Naive thymus-derived CD8-positive, alpha-beta T cell (primary cell): ENCODE measurements at places on chromosomes 7 and 10. TPM values are rescaled to one million over a fixed set of nuclear protein-coding genes. Genes with fewer than 3 reads are reported as not detected.

The SORCS3 gene
- total RNA-seq = not detected

The UTF1 gene
- total RNA-seq = not detected

The FAM24B gene
- total RNA-seq = 18.5 TPM

The MYH16 gene
- not detected for total RNA-seq

The ZNF804B gene
- total RNA-seq = not detected

GRCh38 chr7:3537210-3537875 is 236.3 kb downstream of the SDK1 start:
- H3K4me1 ChIP-seq = peaks cover 2% of the 10 kb centered on the region
- no peak overlapping the region for H3K27ac ChIP-seq
- no peaks in the 10 kb centered on the region for H3K36me3 ChIP-seq

GRCh38 chr10:125883211-125883610 is 2.1 kb upstream of the DHX32 start:
- H3K4me3 ChIP-seq = no peak overlapping the region
- no peak overlapping the region for H3K27ac ChIP-seq
- H3K4me1 ChIP-seq = peaks cover 7% of the 10 kb centered on the region
- no peak for DNase-seq

GRCh38 chr7:38153515-38153914 is 24.5 kb upstream of the STARD3NL start:
- H3K27me3 ChIP-seq = peaks cover 16% of the 10 kb centered on the region
- no peak overlapping the region for H3K27ac ChIP-seq
- H3K36me3 ChIP-seq = peaks cover 20% of the 10 kb centered on the region
- H3K4me3 ChIP-seq = no peak overlapping the region
- no peaks in the 10 kb centered on the region for H3K4me1 ChIP-seq
- DNase-seq = no peak

The CAMK1D gene
- total RNA-seq = 16.2 TPM

The XRCC2 gene
- total RNA-seq = 1.1 TPM

GRCh38 chr7:135420786-135421185 is 89.1 kb downstream of the CNOT4 start:
- H3K27ac ChIP-seq = no peak overlapping the region
- H3K4me1 ChIP-seq = peaks cover 37% of the 10 kb centered on the region
- H3K27me3 ChIP-seq = no peaks in the 10 kb centered on the region

DNA sequence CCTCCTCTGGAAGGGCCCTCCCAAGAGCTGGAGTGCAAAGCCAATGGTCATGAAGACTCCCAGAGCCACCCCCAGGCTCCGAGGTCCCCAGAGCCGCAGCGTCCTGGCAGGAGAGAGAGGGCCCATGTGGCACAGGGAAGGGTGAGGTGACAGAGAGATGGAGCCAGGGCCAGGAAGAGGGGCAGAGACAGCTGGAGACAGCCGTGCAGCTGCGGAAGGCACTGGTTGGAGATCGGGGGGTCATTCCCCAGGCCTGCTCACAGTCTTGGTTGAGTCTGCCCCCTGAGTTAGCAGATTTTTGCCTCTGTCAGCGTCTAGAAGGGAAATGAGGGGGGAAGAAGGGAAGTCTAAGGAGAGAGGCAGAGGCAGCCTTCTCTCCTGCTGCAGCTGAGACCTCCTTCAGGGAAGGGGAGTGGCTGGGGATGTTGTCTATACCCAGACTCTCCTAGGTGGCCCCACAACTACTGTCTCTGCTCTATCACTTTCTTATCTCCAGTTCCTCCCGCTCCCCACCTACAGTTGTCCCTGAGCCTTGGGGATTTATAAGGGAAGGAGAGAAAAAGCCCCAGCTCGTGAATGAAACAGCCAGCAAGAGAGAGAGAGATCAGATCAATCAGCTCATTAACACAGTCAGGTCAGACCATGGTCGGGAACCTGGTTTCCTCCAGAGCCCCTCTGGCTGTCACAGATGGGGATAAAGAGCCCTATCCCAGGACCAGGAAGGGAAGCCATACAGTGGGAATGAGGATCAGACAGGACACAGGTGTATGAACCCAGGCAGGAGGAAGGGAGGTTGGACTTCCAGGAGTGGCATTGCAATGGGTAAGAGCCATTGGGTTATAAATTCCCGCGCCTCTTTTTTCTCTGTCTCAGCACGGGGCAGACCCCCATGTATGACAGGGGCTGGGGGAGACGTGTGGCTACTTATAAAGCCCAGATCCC is 1.2 kb downstream of the GAL3ST4 start:
- H3K27ac ChIP-seq = peak overlapping the region; percentile 97
- H3K4me3 ChIP-seq = peak overlapping the region; percentile 91
- no peaks in the 10 kb centered on the region for H3K27me3 ChIP-seq
- peaks cover 94% of the 10 kb centered on the region for H3K4me1 ChIP-seq

DNA sequence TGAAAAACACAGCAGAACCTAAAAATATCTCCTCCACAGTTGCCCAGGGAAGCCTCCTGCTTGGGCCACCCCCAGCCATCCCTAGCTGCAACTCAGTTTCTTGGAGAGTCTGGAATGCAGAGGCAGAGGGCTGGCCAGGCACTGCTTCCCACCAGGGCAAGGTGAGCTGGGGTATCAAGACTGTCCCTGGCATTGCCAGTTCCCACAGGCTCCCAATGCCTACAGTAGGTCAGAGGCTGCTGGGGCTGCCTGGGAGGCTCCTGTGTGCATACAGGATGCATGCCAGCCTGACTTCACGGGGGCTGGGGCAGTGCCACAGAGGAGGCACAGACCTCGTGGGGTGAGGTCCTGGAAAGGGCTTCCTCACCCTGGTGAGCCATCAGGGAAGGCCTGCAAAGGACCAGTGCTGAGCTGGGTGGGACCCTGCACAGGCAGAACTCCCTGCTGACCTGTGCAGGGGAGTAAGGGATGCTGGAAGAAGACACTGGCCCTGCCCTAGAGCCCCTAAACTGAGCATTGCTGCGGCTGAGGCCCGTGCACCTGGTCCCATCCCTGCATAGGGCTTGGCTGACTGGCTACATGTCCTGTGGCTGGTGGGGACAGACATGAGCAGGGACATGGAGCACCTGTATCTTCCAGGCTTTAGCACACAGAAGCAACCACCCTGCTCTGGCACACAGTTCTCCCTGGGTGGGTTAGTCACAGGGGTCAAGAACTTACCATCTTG is 121.9 kb upstream of the RET start:
- DNase-seq = no peak
- H3K4me3 ChIP-seq = no peak overlapping the region
- H3K36me3 ChIP-seq = no peaks in the 10 kb centered on the region
- no peaks in the 10 kb centered on the region for H3K27me3 ChIP-seq
- no peak overlapping the region for H3K27ac ChIP-seq
- no peaks in the 10 kb centered on the region for H3K4me1 ChIP-seq

The PHYHIPL gene
- not detected for total RNA-seq

GRCh38 chr10:78756604-78757343 is 312.0 kb upstream of the ZMIZ1 start:
- no peaks in the 10 kb centered on the region for H3K36me3 ChIP-seq
- no peak for DNase-seq
- H3K4me1 ChIP-seq = peaks cover 8% of the 10 kb centered on the region
- peaks cover 31% of the 10 kb centered on the region for H3K27me3 ChIP-seq

The SKIDA1 gene
- 0.08 TPM for total RNA-seq

The STEAP2 gene
- not detected for total RNA-seq

- DNase-seq = no peak
- peaks cover under 1% of the 10 kb centered on the region for H3K4me1 ChIP-seq
- no peaks in the 10 kb centered on the region for H3K27me3 ChIP-seq
- H3K27ac ChIP-seq = no peak overlapping the region
- no peaks in the 10 kb centered on the region for H3K36me3 ChIP-seq
- no peak overlapping the region for H3K4me3 ChIP-seq
Observed at GRCh38 chr7:44391171-44391570, 65.8 kb upstream of the CAMK2B start.

DNA sequence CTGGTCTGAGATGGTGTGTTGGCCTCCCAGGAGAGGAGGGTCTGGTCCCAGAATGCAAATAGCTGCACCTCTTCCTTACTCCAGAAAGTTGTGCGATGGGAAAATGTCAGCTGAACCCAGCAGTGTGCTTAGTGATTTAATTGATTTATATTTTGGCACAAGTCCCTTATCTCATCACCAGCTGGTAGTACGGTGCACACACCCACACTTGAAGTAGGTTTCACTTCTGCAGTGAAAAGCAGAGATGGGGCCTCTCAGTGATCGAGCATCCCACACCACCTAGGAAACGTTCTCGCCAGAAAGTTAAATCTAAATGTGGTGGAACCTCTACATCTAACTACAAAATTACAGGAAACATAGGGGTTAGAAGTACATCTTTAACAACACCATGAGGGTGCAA is 80.4 kb downstream of the UBE3C start:
- no peak for DNase-seq
- peak overlapping the region; percentile 43 for H3K27ac ChIP-seq
- H3K27me3 ChIP-seq = no peaks in the 10 kb centered on the region
- H3K36me3 ChIP-seq = peaks cover 12% of the 10 kb centered on the region

DNA sequence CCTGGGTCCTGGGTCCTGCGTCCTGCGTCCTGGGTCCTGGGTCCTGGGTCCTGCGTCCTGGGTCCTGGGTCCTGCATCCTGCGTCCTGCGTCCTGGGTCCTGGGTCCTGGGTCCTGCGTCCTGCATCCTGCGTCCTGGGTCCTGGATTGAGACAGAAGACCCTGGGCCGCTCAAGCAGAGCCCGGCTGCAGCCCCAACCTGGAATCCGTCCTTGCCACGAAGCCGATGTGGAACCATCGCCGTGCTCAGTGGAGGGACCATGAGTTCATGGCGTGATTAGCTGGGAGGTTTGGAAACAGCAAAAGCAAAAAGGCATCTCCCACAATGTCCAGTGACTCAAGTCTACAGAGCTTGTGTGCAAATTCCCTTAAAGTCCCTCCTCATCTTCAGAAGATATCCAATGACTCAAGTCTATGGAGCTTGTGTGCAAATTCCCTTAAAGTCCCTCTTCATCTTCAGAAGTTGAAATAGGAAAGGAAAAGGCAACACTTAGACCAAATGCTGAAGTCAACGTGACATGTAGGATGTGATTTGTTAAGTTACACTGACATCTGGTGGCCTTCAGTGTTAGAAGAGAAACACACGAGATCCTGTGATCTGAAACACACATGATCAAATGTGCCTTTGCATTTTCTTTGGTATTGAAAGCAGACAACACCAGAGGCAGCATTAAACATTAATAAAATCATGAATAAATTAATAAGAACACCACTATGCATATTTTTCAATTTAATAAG is 179.9 kb downstream of the PTPRN2 start:
- H3K4me1 ChIP-seq = no peaks in the 10 kb centered on the region
- no peaks in the 10 kb centered on the region for H3K36me3 ChIP-seq
- peaks cover 12% of the 10 kb centered on the region for H3K27me3 ChIP-seq

DNA sequence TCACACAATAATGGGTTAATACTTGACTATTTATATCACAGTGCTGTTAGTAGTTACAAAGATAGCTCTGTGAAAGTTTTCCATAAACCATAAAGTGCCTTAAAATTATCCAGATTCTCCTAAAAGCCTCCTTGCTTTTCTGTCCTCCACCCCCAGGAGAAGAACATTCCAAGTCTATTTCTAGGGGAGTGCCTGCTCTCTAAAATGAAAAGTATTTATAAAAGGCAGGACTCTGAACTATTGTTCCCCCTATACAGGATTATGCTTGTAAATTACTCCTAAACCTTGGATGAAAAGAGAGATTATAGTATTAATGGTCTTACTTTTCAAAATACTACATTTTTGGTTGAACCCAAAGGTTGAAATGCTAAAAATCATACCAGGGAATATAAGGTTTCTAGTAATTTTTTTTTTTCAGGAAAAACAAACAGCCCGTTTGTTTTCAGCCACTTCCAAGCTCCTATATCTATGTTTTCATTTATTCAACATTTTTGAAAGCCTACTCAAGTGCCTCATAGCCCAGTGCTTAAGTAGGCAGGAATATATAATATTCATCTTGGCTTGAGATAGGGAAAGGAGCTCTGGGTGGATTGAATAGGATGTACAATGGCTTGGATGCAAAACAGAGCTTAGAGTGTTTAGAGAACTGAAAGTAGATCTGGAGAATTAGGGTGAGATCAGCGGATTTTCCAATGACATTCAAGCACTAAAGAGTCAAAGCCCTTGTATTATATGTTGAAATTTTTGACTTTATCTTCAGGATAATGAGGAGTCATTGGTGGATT is 320.7 kb downstream of the GPR37 start:
- no peaks in the 10 kb centered on the region for H3K27me3 ChIP-seq
- H3K4me3 ChIP-seq = no peak overlapping the region
- no peaks in the 10 kb centered on the region for H3K4me1 ChIP-seq
- DNase-seq = no peak
- H3K27ac ChIP-seq = no peak overlapping the region

The STEAP1 gene
- not detected for total RNA-seq

The CALN1 gene
- total RNA-seq = not detected

DNA sequence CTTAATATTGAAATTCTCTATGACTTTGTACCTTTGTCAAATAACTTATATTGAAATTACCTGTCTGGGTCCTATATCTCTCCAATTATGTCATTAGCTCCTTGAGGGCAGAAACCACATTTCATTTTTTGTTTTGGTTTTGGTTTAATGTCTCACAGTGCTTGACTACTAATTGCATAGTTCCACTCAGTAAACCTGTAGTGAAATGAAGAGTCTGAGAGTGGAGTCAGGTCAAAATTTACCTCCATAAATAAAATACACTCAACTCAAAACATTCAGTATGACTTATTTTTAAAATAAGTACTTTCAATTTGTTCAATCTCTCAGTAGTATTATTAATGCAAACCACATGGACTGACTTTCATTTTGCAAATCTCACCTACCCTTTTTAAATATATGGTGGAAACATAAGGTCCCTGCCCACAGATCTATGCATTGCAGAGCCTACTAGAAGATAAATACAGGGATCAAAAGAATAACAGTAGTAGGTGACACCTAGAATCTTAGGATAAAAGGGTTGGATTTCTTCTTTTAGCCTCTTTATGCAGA is 32.5 kb downstream of the PDE1C start:
- no peaks in the 10 kb centered on the region for H3K36me3 ChIP-seq
- no peak overlapping the region for H3K4me3 ChIP-seq
- DNase-seq = no peak
- H3K4me1 ChIP-seq = no peaks in the 10 kb centered on the region
- H3K27ac ChIP-seq = no peak overlapping the region
- no peaks in the 10 kb centered on the region for H3K27me3 ChIP-seq

The KLF14 gene
- not detected for total RNA-seq

DNA sequence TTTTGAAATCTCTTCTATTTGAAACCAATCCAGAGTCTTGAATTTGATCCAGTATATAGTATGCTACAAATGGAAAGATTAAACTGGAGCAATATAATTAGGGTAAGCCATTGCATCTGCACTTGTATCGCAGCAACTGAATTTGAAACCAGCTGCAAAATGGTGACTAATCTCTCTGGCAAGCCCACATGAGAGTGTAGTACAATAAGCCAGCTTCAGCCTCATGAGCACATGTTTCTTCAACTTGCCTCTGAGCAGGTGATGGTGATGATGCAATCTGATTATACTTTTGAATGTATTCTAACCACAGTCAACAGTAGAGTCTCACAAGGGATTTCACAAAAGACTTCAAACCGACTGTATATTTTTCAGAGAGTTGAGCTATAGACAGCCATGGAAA is 829 bp upstream of the RPA3 start:
- no peak for DNase-seq
- H3K36me3 ChIP-seq = peaks cover 10% of the 10 kb centered on the region
- H3K4me3 ChIP-seq = no peak overlapping the region
- H3K4me1 ChIP-seq = no peaks in the 10 kb centered on the region
- H3K27me3 ChIP-seq = no peaks in the 10 kb centered on the region
- no peak overlapping the region for H3K27ac ChIP-seq

- DNase-seq = no peak
- H3K27ac ChIP-seq = peak overlapping the region; percentile 35
- peaks cover 38% of the 10 kb centered on the region for H3K4me1 ChIP-seq
Observed at GRCh38 chr10:30531751-30532530, 97.6 kb downstream of the LYZL2 start.

The NUTM2E gene
- total RNA-seq = 0.77 TPM
